ENCODE measurements at places on chromosomes 13 and 19. TPM values are rescaled to one million over a fixed set of nuclear protein-coding genes. Genes with fewer than 3 reads are reported as not detected.

DNA sequence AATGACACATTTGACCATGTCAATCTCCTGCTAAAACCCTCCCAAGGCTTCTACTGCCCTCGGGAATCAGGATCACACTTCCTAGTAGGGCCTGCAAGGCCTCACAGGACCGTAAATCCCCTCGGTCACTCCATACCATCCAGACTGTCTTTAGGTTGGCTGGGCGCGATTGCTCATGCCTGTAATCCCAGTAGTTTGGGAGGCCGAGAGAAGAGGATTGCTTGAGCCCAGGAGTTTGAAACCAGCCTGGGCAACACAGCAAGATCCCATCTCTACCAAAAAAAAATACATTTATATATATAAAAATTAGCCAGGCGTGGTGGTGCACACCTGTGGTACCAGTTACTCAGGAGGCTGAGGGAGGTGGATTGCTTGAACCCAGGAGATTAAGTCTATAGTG lies 15.0 kb downstream of the TMEM143 start:
- no peak for DNase-seq

DNA sequence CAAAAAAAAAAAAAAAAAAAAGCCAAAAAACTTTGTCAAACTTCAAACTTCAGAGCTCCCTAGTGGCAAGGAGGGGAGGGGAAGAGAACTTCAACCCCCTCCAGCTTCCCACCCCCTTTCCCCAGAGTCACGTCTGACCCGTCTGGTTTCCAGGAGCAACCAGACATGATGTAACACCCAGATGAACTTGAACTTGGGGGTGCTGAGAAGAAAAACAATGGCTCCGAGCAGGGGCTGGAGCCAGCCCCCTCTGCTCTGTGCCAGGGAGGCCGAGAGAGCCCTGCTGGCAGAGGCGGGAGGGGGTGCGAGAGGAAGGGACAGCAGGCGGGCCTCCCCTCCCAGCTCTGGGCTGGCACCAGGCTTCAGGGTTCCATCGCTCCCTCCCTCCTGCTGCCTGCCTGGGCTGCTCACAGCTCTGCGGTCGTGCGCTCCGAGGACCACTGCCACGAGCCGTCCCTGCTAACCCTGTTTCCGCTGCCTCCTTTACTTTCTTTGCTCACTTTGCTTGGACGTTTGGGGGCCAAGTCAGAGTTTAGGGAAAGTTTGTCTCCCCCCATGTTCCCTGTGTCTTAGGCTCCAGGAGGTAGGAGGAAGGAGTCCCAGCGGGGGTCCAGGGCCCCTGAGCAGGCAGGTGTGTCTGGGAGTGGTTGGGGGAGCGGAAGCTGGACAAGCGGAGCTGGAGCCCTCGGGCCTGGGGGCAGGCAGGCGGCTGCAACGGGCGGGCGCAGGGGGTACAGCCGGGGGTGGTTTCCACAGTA lies 11.1 kb downstream of the LYL1 start:
- DNase-seq, result no peak

GRCh38 chr13:75870397-75870903 lies 234.3 kb downstream of the LMO7 start:
- DNase-seq, result no peak

The ZFR2 gene
- 1.5 TPM for polyA plus RNA-seq

The PLVAP gene
- polyA plus RNA-seq, result 182 TPM

DNA sequence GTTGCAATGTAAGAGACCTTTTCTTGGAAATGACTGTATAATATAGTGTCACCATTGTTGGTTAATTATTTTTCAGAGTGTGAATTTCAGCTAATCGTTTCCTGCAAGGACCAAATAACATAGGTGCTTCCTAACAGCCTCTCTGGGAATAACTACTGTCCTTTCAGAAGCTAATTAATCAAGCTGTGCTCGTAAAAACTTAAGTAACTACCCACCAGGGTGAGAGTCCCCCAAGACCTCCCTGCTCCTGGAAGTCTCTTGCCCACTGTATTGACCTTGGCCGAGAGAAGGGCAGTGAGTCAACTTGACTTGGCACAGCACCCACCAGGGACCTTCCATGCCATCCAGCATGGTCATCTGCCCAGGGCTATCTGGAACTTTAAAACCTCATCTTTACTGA lies 50.3 kb downstream of the UQCRFS1 start:
- no peak for DNase-seq

The MYO9B gene
- 48.3 TPM for polyA plus RNA-seq

DNA sequence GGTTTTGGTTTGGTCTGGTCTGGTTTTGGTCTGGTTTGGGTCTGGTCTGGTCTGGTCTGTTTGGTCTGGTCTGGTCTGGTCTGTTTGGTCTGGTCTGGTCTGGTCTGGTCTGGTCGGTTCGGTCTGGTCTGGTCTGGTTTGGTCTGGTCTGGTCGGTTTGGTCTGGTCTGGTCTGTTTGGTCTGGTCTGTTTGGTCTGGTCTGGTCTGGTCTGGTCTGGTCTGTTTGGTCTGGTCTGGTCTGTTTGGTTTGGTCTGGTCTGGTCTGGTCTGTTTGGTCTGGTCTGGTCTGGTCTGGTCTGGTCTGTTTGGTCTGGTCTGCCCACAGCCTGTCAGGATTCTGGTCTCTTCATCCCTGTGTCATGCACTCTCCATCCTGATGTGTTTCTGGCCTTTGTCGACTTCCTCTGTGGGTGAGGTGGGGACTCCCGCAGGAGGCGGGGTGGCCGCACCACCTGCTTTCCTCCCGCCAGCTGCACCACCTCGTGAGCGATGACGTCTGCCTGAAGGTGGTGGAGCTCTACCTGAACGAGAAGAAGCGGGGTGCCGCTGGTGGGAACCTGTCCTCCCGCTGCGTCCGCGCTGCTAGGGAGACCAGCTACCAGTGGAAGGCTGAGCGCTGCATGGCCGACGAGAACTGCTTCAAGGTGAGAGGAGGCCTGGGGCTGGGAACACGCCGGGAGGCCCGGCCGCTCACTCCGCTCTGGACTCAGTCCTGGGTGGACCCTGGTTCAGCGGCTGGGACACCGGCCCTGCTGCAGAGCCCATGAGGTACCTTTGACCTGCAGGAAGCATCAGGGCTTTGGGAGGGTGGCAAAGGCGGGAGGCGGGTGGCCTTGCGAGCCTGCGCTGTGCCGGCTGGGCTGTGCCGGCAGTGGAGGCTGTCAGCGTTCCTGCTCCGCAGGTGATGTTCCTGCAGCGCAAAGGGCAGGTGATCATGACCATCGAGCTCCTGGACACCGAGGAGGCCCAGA lies 12.9 kb upstream of the F2RL3 start:
- DNase-seq, result no peak

- no peak for DNase-seq
Observed at GRCh38 chr19:911197-912033, 1.6 kb downstream of the R3HDM4 start.

GRCh38 chr19:3302755-3303154 lies 63.6 kb upstream of the NFIC start:
- DNase-seq, result no peak

- DNase-seq, result no peak
Observed at GRCh38 chr13:21075011-21075378, 13.6 kb upstream of the LATS2 start.

The GRIN3B gene
- 0.44 TPM for polyA plus RNA-seq

- DNase-seq, result no peak
Observed at GRCh38 chr19:9151367-9151766, 11.2 kb downstream of the ZNF317 start.

DNA sequence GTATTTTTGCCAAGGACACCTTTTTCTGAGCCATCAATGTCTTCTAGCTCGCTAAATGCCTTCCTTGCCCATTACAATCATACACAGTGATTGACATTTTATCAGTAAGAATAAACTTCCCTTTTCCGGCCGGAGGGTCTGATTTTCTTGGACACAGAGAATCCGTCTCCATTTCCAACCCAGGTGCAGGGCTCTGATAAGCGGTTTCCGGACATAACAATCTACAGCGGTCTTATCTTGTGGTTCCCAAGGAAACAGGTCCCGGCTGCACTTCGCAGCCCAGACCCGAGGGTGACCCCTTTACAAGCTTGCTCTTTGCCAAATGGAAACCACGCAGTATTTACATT lies 5.1 kb upstream of the ZNF77 start:
- DNase-seq, result no peak

GRCh38 chr19:377801-378581 lies 31.0 kb downstream of the C2CD4C start:
- no peak for DNase-seq

GRCh38 chr19:4709440-4710280 lies 14.0 kb downstream of the DPP9 start:
- DNase-seq, result no peak

The NKG7 gene
- polyA plus RNA-seq, result 1.0 TPM

Data from right renal pelvis (tissue), 4 donors.